ENCODE measurements at places on chromosomes 16 and 17.

GRCh38 chr17:19364699-19365498 lies 2.4 kb upstream of the B9D1 start:
- DNase-seq = no peak

- DNase-seq = no peak
These were observed 47.3 kb upstream of the TBX2 start for GRCh38 chr17:61352408-61352770.

- no peak for DNase-seq
These were observed 1.8 kb downstream of the CORO6 start for GRCh38 chr17:29620779-29621500.

GRCh38 chr17:41153856-41154255 lies 4.2 kb upstream of the KRTAP4-5 start:
- DNase-seq = no peak

DNA sequence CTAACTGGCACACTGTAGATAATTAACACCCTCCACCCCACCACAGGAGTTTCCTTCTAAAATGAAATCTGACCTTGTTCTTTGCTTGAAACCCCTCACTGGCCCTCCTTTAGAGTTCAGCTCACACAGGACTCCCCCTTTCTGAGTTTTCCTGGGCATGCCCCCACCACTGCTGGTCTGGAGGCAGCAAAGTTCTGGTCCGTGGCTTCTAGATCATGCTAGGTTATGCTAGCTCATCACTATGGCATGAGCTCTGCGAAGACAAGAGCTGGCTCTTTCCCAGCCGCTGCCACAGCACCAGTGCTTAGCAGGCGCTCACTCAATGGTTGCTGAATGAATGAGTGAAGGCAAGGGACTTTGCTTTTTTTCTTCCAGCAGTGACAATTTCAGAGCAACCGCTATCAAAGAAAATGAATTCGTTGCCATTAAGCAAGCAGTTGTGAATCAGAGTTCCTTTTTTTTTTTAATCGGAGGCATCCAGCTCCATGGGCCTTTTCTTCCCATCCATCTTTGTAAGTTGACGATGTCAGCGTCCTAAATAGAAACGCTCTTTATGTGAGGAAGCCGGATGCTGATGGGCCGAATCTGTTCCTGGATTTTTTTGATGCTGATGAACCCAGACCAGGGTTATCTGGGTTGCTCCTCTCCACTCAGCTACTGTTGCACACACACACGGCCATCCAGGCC lies 80.8 kb upstream of the NOL11 start:
- DNase-seq = no peak

DNA sequence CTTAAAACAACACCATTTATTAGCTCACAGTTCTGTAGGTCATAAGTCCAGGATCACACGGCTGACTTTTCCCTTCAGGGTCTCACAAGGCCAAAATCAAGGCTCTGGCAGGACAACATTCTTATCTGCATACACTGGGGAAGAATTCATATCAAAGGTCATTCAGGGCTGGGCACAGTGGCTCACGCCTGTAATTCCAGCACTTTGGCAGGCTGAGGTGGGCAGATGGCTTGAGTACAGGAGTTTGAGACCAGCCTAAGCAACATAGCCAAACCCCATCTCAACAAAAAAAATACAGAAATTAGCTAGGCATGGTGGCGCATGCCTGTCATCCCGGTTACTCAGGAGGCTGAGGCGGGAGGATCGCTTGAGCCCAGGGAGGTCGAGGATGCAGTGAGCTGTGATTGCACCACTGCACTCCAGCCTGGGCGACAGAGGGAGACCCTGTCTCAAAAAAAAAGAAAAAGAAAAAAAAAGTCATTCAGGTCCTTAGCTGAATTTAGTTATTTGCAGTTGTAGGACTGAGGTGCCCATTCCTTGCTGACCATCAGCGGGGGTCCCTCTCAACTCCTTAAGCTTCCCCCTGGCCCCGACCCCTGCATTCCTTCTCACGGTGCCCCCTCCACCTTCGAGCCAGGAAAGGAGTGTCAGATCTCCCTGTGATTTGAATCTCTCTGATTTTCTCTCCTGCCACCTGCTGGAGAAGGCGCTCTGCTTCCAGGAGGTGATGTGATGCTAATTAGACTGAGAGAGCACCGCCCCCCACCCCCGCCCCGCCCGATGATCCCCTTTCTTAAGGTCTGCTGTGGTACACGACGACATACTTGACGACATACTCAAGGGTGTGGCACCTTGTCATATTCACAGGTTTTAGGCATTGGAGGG lies 91.8 kb upstream of the CLEC18A start:
- no peak for DNase-seq

GRCh38 chr17:74059479-74060240 lies 143.8 kb upstream of the RPL38 start:
- no peak for DNase-seq

Measured in skeletal muscle cell (primary cell).